ENCODE measurements at places on chromosomes 11 and 22. TPM values are rescaled to one million over a fixed set of nuclear protein-coding genes. Genes with fewer than 3 reads are reported as not detected.

The OR51B5 gene
- total RNA-seq: not detected

The CALCA gene
- not detected for total RNA-seq

The TIMP3 gene
- not detected for total RNA-seq

The ANO1 gene
- not detected for total RNA-seq

The KCNQ1OT1 gene
- total RNA-seq: 0.67 TPM

DNA sequence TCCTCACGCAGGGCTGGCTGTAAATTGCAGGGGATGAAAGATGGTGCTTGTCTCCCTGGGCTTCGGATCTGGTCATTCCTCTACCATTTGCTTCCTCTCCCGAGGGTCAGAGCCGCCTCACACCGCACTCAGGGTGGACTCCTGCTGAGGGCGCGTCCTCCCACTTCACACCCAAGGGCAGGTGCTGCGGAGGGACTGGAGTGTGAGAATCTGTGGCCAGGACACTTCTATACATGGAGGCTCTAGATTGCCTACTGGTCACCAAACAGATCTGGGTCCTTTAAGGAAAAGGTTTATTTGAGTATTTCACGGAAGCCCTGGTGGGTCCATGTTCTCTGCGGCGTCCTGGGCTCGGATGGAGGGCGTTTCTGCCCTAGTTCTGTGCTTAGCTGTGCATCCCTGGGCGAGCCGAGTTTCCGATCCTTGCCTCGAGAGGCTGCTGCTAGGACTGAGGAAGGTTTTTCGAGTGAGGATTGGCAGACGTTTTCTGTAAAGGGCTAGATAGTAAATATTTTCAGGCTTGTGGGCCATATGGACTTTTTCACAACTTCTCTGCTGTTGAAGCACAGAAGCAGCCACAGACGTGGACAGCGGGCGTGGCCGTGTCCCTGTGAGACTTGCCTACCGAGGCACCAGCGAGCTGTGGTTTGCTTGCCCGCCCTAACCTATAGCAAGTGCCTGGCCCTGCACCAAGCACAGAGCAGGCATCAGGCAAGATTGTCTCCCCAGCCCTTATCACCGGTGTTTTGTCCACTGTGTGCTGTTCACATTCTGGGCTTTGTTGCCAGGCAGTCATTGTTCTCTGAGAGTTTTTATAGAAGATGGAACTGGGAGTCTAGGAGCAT lies 279.0 kb downstream of the TBC1D22A start:
- peaks cover 16% of the 10 kb centered on the region for H3K4me1 ChIP-seq
- no peak overlapping the region for H3K4me3 ChIP-seq
- DNase-seq: no peak
- no peaks in the 10 kb centered on the region for H3K27me3 ChIP-seq
- H3K27ac ChIP-seq: no peak overlapping the region

DNA sequence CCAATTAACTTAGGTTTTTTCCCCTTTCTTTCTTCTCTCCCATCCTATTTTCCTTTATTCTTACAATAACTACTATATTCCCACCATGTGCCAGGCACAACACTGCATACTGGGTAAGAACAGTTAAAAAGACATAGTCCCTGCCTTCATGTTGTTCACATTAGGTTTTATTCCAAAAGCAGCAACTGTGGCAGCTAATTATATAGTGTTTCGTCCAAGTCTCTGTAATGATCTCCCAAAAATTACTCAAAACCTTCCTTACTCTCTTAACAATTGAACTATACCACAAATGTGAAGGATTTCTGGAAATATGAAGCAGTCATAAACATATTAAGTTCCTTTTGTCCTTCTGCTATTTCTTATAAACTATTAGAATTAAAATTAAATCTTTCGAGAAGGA lies 184.1 kb upstream of the C11orf58 start:
- no peak overlapping the region for H3K4me3 ChIP-seq
- H3K27me3 ChIP-seq: no peaks in the 10 kb centered on the region
- no peaks in the 10 kb centered on the region for H3K36me3 ChIP-seq
- no peaks in the 10 kb centered on the region for H3K4me1 ChIP-seq

DNA sequence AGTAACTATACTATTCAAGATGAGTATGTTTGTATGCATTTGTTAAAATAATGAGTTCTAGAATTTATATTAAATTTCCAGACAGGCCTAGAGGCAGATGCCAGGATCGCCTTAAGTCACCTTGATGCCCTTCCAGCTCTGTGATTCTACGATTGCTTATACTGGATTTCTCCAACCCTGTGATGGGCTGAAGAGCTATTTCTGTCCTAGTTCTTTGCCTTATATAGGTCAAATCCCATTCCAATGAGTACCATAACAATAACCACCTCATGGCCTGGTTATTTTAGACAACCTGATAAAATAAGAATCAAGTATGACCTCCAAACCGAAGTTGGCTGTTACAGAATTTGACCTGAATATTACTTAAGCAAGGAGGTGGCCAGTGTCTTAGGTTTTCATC lies 79.8 kb upstream of the BLID start:
- peaks cover 6% of the 10 kb centered on the region for H3K27me3 ChIP-seq
- no peak overlapping the region for H3K4me3 ChIP-seq
- DNase-seq: no peak

GRCh38 chr11:119369132-119369925 lies 12.2 kb downstream of the USP2 start:
- no peak overlapping the region for H3K4me3 ChIP-seq
- H3K4me1 ChIP-seq: peaks cover 7% of the 10 kb centered on the region
- no peak overlapping the region for H3K27ac ChIP-seq
- peaks cover 39% of the 10 kb centered on the region for H3K27me3 ChIP-seq
- H3K36me3 ChIP-seq: no peaks in the 10 kb centered on the region

DNA sequence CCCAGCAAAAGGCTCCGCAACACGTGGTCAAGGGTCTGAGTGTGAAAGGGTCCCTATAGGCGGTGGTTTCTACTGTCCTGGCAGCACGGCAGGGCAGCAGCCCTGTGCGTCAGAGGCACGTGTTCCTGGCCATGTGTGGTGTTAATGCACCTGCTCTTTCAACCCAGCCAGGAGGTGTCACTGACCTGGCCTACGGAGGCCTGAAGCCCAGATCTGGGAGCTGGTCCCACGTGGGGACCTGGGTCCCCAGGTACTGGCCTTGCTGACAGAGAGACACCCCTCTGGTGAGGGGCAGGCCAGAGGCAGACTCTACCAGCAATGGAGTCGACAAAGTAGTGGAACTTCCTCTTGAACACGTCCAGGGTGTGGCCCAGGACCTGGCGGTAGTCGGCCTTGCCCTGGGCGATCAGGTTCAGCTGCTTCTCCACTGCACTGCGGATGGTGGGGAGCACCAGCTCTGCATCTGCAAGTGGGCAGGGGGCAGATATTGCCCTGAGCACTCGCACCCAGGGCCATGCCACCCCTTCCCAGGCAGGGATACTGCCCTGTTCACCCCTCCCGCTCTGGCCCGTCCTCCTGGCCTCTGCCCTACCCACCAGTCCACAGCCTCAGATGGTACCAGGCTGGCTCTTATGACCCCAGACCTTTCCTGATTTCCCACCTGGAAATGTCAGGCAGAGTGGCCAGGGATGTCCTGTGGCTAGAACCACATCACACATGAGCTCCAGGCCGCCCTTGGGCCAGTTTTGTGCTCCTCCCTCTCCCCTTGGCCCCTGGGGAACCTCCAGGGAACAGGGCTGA lies 6.8 kb upstream of the PPM1F start:
- DNase-seq: no peak
- no peaks in the 10 kb centered on the region for H3K27me3 ChIP-seq
- H3K4me1 ChIP-seq: no peaks in the 10 kb centered on the region
- no peak overlapping the region for H3K27ac ChIP-seq

DNA sequence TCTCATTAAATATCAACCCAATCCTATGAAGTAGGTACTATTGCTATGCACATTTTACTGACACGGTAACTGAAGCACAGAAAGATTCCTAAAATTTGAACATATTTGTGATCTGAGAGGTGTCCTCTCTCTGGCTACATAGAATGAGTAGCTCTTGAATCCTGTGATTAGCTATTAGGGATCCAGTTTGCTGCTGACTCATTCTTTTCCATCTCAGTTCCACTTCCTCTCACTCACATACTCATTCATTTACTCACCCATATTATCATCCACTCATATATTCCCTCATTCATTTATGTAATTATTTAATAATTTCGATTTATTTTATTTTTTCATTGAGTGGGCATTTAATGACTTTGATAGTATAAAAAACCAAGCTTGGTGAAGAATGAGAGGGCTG lies 42.7 kb downstream of the OR5B17 start:
- H3K27ac ChIP-seq: no peak overlapping the region
- H3K4me1 ChIP-seq: no peaks in the 10 kb centered on the region
- no peak overlapping the region for H3K4me3 ChIP-seq
- H3K36me3 ChIP-seq: no peaks in the 10 kb centered on the region
- no peak for DNase-seq

- no peaks in the 10 kb centered on the region for H3K36me3 ChIP-seq
- peaks cover 8% of the 10 kb centered on the region for H3K27me3 ChIP-seq
- DNase-seq: no peak
Observed at GRCh38 chr11:35359321-35360054, 59.9 kb downstream of the SLC1A2 start.

GRCh38 chr11:697811-698311 lies 2.2 kb downstream of the TMEM80 start:
- peak overlapping the region; percentile 54 for H3K27ac ChIP-seq
- no peak for DNase-seq
- H3K36me3 ChIP-seq: peaks cover 15% of the 10 kb centered on the region
- peaks cover 30% of the 10 kb centered on the region for H3K4me1 ChIP-seq

Measured in activated T-helper 1 cell treated with anti-CD3 and anti-CD28 coated beads, Interleukin-12 subunit alpha, Interleukin-12 subunit beta, Interleukin-2, Interleukin-4 antibody, amounts not matched to agents 30 ng/mL and 10 ng/mL and 1 ng/mL, durations not matched to agents 14 hours and 24 hours and 36 hours (primary cell).